ENCODE measurements at places on chromosomes 3 and 15. TPM values are rescaled to one million over a fixed set of nuclear protein-coding genes. Genes with fewer than 3 reads are reported as not detected.

The TM6SF1 gene
- total RNA-seq = 4.1 TPM

GRCh38 chr15:63321462-63321861 lies 44.1 kb downstream of the APH1B start:
- no peak overlapping the region for H3K4me3 ChIP-seq
- no peak for DNase-seq
- no peak overlapping the region for H3K27ac ChIP-seq
- no peaks in the 10 kb centered on the region for H3K36me3 ChIP-seq
- no peaks in the 10 kb centered on the region for H3K27me3 ChIP-seq

DNA sequence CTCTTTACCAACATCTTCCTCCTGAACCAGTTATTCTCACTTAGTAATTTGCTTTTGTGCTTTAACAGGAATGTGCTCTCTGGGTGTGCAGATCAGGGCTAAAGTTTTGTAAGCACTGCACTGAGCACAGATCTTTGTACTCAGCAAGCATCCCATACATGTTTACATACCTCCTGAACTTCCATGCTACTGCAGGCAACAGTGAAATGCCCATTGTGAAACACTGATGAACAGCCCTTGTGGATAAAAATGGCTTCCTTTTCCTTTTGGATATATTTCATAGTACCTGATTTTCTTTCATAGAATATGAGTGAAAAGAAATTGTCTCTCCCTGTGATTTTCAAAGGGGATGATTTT lies 855.9 kb downstream of the MCTP2 start:
- H3K27me3 ChIP-seq = no peaks in the 10 kb centered on the region
- DNase-seq = no peak
- no peaks in the 10 kb centered on the region for H3K4me1 ChIP-seq

DNA sequence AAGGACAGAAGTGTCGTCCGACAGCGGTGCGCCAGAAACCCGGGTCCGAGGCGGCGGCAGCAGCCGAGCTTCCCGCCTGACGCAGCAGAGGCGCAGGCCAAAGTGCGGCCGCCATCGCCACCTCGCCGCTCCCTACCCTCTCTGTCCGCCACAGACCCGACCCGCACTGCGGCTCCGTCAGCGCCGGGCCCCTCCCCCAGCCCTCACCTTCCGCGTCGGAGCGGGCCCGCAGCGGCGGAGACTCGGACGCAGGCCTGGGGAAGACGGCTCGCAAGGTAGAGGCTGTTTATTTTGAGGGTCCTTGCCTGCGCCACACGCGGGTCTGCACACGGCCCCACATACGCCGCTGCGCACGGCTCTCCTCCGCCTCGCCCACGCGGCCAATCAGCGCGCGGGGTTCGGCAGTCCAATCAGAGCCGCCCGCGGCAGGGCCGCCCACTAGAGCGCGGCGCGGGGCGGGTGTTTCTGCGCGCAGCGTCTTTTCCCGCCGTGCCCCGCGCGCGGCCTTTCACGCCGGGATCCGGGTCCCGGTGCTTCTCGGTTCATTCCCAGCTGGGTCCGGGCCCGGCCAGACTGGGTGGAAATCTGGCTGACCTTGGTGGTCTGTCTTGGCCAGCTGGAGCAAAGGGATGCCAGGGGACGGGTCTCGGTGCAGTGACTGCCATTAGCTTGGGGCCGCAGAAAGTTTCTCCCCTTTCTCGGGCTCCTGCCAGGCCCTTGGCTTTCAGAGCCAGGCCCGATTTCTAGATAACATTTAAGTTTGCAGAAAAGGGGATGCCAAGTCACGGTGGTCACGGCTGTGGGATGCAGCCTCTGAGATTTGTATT lies at the start of gene CNBP:
CNBP (minus strand) TSS at position 328 of the 827 bp plus-strand sequence. CDS start 12,139 bp downstream, outside the sequence.
- peaks cover 31% of the 10 kb centered on the region for H3K36me3 ChIP-seq
- H3K27me3 ChIP-seq = no peaks in the 10 kb centered on the region
- peak within 1 kb of the TSS; percentile 99 for H3K27ac ChIP-seq
- H3K4me3 ChIP-seq = peak within 1 kb of the TSS; percentile 73

- H3K4me1 ChIP-seq = no peaks in the 10 kb centered on the region
- H3K27me3 ChIP-seq = no peaks in the 10 kb centered on the region
- H3K27ac ChIP-seq = no peak overlapping the region
Measured at GRCh38 chr3:115779011-115779410, 155.7 kb downstream of the GAP43 start.

GRCh38 chr15:40100947-40101905 lies 7.5 kb downstream of the BMF start:
- no peak for DNase-seq
- H3K4me3 ChIP-seq = no peak overlapping the region
- no peaks in the 10 kb centered on the region for H3K36me3 ChIP-seq
- H3K27ac ChIP-seq = no peak overlapping the region
- no peaks in the 10 kb centered on the region for H3K27me3 ChIP-seq
- peaks cover 68% of the 10 kb centered on the region for H3K4me1 ChIP-seq
